Activated T-helper 1 cell treated with Interleukin-2 at 50 U/mL for 16 hours (primary cell): ENCODE measurements at places on chromosomes 16 and 17.

GRCh38 chr16:25109643-25110042 lies 1.9 kb upstream of the LCMT1 start:
- DNase-seq = no peak

GRCh38 chr17:46917516-46917915 lies 5.4 kb upstream of the GOSR2 start:
- no peak for DNase-seq

DNA sequence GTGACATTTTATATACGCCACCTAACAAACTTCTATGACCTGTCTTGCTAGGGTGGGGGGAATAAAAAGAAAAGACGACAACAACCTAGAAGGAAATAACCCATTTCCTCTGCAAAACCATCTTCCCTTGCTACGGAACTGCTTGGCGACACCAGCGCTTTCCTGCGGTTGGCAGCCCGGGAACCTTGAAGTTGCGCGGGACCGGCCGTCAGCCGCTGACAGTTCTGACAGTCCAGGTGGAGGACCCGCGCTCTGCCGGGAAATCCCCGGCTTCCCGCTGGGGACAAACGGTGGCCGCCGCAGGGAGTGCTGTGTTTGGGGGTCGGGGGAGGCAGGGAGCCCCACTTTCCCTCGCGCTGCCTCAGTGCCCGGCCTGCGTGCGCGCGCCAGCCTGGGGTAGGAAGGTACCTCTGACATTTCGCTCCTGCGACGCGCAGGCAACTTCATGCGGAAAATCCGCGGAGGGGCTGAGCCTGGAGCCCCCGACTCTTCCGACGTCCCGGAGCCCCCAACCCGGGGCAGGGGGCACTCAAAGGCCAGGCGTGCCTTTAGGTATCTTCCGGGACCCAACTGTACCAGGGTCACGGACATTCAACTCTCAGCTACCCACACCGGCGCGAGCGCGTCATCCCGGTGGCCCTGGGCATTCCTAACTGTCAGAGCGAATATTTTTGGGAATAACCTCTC lies 516 bp downstream of the SLC16A6 start:
- peak; percentile 40 for DNase-seq

DNA sequence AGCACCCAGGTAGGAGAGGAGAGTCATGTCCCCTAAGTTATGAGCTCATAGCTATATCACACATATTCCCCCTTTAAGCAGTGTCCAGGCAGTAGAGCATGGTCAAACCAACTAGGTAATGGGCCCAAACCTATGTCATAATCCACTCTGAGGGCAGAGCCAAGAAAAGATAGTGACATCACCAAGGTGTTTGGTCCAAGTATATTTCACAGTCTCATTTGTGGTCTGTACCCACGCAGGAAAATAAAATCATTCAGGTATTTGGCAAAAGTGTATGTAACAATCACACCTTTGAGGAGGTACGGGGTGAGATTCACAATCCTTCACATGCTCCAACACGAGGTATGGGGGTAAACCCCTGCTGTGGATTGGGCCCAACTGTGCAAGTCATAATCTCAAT lies 2112.8 kb downstream of the TP53TG3F start:
- DNase-seq = no peak

DNA sequence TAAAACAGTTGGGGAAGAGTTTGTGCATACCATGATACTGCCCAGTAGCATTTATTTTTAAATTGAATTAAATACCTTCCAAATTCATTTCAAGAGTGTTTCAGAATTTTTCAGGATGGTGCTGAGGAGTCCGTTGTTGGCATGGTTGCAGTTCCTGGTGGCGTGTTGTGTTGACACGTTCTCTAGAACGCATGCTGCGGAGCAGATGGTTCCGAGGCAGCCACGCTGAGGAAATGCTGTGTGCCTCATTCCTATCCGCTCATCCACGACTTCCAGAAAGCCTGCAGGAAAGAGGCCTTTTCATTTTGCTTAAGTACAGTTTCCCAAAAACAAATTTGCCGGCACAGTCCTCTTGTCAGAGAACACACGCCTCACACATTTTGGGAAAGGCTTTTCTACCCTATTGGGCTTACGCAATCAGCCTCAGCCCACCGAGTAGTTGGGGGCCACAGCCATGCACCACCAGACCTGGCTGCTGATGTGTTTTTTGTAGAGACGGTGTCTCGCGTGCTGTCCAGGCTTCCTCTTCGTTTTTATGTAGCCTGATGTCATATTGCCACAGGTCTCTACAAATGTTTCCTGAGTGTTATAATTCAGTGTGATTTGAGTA lies 32.1 kb upstream of the IL17C start:
- DNase-seq = no peak

DNA sequence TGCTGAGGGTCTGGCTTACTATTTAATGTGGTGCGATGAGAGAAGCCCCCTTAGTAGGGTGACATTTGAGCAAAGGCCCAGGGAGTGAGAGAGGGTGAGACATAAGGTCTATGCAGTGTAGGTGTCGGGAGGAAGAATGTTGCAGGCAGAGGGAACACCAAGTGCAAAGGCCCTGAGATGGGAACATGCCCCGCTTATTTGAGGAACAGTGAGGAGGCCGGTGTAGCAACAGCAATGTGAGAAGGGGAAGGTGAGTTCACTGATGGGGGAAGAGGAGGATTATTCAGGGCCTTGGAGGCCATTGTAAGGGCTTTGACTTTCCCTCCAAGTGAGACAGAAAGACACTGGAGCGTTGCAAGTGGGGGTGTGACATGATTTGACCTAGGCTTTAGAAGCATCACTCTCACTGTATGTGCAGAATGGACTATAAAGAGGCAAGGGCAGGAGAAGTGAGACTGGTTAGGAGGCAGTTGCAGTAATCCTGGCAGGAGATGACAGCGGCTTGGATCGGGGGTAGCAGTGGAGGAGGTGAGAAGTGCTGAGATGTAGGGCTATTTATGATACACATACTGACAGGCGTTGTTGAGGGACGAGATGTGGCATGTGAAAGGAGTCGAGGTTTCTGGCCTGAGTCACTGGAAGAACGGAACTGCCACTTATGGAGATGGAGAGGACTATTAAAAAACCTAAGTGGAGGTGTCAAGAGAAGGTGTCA lies 145.3 kb downstream of the SPECC1 start:
- DNase-seq = no peak

DNA sequence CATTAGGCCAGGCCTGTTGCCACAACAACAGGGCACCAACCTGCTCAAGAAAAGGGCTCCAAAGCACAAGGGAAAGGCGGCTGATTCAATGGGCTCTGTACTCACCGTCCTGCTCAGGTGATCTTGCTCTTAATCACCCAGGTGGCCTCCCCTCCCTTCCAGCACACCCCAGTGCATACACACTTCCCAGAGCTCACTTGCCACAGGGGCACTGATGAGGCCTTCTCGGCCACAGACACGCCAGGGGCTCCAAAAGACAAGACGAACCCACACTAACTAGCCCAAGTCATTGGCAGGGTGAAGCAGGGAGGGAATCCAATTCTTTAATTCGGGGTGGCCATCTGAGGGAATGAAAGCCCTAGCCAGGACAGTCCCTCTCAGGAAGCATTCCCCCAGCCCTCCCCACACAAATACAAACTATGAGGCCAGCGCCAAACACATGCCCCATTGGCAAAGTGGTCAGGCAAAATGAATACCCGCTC lies 1.4 kb downstream of the MYO18A start:
- no peak for DNase-seq

GRCh38 chr17:45030733-45031132 lies 20.7 kb downstream of the DCAKD start:
- DNase-seq = no peak

DNA sequence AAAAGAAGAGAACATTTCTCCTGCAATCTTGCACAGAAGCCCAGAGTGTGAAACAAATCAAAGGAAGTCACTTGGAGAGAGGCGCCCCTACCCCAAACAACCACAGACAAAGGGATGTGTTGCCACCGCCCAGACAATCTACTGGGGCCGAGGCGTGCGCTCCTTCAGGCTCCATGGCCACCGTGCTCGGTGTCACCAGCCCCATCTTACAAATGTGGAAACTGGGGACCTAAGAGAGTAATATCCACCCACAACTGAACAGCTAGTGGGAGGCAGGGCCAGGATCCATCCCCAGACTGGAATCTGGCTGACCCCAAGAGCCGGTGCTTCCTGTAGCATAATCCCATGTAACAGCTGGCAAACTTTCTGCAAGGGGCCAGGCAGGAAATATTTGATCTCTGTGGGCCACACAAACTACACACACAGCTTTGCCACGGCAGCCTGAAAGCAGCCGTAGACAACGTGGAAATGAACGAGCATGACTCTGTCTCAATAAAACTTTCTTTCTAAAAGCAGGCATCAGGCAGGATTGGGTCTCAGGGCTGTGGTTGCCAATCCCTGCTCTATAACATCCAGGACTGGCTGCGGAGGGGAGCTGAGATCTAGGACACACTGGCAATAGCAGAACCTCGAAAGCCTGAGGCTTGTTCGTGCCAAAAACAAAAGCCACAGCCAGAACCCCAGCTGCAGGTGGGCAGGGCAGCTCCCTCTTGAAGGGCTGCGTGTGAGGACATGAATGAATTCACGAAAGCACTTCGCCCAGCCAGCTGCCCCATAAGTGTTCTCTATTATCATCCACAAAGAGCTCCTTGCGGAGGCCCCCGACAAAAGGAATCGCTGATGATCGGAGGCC lies 26.6 kb upstream of the GINS2 start:
- no peak for DNase-seq

DNA sequence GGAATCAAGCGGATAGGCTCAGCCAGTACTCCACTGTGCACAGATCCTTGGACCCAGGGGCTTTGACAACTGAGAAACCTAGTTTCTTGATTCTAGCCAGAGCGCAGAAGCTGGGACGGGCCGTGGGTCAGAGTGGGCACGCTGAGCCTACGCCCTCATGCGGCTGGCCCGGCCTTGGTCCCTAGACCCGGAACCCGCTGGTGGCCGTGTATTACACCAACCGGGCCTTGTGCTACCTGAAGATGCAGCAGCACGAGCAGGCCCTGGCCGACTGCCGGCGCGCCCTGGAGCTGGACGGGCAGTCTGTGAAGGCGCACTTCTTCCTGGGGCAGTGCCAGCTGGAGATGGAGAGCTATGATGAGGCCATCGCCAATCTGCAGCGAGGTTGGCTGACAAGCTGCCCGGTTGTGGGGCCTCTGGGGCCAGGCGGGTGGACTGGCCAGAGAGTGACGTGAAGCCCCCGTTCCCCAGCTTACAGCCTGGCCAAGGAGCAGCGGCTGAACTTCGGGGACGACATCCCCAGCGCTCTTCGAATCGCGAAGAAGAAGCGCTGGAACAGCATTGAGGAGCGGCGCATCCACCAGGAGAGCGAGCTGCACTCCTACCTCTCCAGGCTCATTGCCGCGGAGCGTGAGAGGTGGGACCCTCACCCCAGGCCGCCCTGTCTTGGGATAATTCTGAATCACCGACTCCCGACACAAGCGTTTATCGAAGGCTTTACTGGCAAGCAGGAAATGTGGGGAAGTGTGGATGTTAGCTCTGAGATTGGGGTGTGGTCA lies 946 bp downstream of the STUB1 start:
- no peak for DNase-seq

- DNase-seq = no peak
These were observed 17.4 kb downstream of the TNFRSF13B start for GRCh38 chr17:16954521-16954920.

DNA sequence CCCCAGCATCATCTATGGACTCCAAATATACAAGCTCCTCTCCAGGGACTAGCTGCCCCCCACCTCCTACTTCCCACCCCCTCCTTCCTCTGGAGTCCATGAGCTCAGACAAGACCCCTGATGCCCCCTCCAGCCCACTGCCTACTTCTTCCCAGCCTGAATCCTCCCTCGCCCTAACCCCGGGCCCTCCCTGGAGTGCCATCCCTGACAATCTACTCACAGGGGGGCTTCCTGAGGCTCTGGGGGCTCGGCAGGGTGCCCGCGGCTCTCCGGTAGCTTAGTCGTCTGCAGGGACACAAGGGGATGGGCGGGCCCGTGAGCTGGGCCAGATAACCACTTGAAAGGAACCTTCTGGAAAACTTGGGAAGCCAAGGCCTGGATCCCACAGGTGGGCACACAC lies 15.1 kb downstream of the MPP3 start:
- no peak for DNase-seq

DNA sequence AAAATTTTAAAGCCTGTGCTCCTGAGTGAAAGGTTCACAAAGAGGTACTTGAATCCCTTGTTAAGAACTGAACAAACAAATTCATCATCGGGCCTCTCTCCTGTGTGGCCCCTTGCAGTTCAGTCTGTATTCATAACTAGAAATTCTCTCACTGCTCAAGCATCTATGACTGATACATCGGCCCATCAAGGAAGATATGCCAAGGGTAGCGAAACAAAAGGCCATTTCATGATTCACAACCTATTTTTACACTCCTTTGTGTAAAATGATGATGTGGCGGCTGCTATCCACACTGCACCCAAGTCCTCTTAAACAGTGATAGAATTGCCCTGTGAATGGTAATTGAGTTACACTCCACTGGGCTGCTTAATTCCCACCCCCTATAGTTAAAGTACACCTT lies 204.6 kb downstream of the STX8 start:
- no peak for DNase-seq

DNA sequence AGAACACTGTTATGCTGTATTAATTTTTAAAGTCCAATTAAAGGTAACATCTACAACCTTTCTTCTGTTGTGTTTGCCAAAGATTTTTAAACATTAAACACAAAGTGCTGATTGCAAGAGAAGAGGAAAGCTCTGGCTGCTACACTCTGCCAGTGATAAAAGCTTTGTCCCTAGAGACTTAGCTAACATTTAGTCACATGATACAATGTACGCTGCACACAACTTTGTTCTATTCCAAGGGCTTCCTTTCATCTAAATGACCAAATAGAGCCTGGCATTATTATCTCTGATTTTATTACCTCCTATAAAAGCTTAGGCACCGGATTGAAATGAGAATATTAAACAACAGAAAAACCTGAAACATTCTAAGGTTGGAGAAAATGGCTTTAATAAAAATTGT lies 388.7 kb upstream of the PMFBP1 start:
- DNase-seq = no peak

DNA sequence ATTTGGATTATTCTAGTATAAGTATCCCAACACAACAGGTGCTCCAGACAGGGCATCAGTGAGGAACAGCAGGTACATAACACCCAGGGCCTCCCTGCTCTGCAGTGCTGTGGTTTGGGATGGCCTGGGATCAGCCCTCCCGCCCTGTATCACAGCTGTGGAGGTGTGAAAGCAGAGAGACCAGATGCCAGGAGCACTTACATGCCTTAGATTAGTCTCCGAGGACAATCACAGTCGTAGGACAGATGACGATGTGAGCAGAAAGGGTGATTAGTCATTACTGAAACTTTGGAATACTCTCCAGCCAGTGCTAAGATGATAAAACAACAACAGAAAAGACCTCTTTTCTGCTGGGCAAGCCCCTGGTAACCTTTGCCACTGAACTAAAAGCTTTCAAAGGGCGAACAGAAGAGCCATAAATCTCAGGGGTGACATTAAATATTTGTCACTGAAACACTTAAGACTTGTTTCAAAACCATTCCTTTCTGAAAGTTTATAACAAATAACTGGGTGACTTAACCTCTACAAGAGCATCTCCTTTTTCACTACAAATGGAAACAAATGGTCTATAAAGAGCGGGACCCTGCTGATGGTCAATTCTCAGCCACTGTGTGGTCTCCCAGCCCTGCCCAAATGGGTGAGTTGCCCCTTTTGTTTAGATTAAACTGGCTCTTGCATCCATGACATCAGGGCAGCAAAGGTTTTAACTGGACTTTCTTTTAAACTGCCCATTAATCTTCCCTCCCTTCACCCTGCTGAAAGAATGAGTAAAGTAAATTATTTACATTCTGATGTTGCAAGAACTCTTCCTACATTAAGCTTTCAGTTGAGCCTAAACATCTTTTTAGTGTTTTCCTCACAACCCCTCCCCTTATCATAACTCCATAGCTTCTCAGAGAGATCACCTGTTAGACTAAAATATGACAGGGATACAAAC lies 183.1 kb upstream of the COX10 start:
- DNase-seq = no peak

- DNase-seq = no peak
These were observed 599.1 kb upstream of the SOX9 start for GRCh38 chr17:71521724-71522123.
